HFFc6 (cell line): ENCODE measurements at places on chromosomes 7 and 10. TPM values are rescaled to one million over a fixed set of nuclear protein-coding genes. Genes with fewer than 3 reads are reported as not detected.
A peak's percentile ranks its signal among the peaks of the same experiment; 100 is the strongest.

The ASZ1 gene
- total RNA-seq, result not detected in 3 replicates

The NYAP1 gene
- total RNA-seq, result 0.43 to 0.96 TPM (median 0.70 TPM) in 3 replicates

The TYW1B gene
- total RNA-seq, result 3.0 and 4.2 TPM in 2 replicates

The COA1 gene
- total RNA-seq, result 53.0 and 54.7 TPM in 2 replicates

The PSMG3 gene
- total RNA-seq, result 26.7 to 29.4 TPM (median 29.3 TPM) in 3 replicates

The CALHM2 gene
- total RNA-seq, result 40.3 to 43.6 TPM (median 42.0 TPM) in 3 replicates

The CTAGE8 gene
- total RNA-seq, result not detected in 3 replicates

The STEAP4 gene
- not detected in 3 replicates for total RNA-seq

The FAM25C gene
- total RNA-seq, result not detected in 3 replicates

The AOAH gene
- not detected in 2 replicates for total RNA-seq

GRCh38 chr10:92751534-92751811 is 61.7 kb downstream of the HHEX start:
- H3K36me3 ChIP-seq, result no peaks in the 10 kb centered on the region
- H3K4me3 ChIP-seq, result no peak overlapping the region; the same call in 1 of the 2 replicates
- H3K27me3 ChIP-seq, result no peaks in the 10 kb centered on the region

DNA sequence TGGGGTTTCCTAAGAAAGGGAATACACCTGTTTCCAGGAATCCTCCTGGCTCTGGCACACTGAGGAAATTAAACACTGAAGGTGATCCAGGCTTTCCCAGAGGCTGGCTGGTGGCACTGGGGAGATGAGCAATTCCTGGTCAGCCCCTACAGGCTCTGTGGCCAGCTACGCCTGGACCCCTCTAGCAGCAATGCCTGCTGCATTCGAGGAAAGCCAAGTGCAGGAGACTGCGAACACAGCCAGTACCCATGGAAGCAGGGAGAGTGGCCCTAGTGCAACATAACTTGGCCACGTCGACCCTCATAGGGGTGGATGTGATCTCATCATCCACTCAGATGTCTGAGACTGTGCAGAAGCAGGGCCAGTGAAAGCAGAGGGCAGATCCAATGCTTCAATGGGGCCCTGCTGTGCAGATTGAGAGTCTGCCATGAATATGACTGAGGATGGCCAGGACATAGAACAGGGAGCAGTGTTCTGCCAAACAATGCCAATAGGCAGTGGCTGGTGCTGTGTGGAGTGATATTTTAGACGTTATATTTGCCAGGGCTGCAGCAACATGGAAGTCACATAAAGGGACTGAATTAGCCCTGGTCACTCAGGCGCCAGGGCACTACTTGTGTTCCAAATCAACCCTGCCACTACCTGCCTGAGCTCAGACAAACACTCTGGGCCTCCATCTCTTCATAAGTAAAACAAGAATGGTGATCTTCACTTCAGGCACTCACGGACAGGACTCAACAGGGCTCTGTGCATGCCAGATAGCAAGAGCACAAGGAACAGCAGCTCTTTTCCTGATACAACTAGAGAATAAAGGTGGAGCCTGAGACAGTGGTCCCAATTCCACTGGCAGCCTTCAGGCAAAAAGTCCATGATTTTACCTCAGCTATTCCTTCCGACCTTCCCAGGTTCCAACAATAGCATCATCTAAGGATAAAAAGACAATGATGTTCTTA is 2.4 kb downstream of the ZNF488 start:
- H3K27me3 ChIP-seq, result peaks cover 45% of the 10 kb centered on the region
- H3K27ac ChIP-seq, result no peak overlapping the region
- no peaks in the 10 kb centered on the region for H3K36me3 ChIP-seq
- no peak overlapping the region for H3K4me3 ChIP-seq

DNA sequence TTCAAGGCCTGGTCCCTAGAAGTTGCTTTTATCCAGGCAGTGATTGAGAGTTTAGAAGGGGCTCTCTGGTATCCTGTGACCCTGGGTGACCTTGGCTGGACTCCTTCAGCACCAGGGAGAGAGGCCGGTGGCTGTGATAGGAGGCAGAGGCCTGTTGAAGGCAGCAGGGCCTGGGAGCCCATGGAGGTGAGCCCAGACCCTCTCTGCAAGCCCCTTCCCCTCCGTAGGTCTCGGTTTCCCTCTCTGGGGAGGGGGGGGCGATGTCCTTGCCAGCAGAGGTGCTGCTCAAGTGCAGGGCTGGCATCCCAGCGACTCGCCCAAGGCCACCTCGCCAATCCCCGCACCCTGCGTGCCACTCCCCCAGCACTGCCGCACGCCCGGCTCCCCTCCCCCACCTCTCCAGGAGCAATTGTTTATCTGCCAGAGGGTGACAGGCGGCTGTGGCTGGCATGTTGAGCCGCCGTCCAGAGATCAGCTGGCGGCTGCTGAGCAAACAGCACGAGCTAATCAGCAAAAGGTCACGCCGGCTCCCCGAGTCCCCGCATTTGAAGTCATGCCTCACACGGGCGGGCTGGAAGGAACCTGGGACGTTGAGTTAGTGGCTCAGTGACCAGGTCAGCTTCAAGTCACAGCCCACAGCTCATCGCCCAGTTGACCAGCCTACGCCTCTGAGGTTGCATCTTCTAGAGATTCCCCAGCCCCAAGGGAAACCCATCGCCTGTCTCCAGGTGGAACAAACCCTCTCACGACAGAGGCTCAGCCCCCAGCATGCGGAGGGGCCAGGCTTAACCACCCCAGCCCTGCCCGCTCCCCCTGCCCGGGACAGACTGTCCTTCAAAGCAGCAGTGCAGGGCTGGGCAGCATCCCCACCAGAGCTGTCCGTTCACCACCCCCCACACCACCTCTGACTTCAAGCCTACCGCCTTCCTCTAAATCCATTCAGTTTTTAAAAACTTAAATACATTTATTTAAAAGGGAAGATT is 43.7 kb downstream of the ELFN1 start:
- no peak overlapping the region for H3K27ac ChIP-seq
- DNase-seq, result no peak
- H3K36me3 ChIP-seq, result peaks cover 8% of the 10 kb centered on the region; the same call in 1 of the 2 replicates
- H3K4me1 ChIP-seq, result peaks cover 8% of the 10 kb centered on the region; the same call in 1 of the 2 replicates
- peaks cover 2% of the 10 kb centered on the region; the same call in 1 of the 2 replicates for H3K27me3 ChIP-seq

DNA sequence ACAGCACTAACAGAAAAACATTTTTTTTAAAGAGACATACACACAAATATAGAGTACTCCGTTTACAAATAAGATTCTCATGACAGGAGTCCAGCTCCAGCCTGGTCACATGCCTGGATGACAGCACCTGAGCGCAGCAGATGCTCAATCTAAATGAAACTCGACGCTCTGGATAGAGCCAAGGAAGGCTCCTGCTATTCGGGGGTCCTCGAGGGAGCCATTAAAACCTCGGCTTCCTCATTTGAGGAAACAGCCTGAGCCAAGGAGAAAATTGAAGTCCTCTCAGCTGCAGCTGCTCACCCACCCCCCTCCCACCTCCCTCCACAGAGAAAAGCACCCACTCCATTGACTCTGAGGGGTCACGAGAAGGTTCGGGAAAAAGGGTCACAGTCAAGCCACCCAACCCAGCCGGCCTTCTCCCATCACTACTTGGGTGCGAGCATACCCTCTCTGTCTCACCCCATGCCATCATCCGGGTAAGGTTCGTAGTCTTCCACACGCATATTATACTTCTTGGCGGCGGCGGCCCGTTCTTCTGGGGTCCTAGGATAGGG is 673 bp downstream of the NDUFB8 start:
- no peak for DNase-seq
- H3K36me3 ChIP-seq, result peaks cover 13% of the 10 kb centered on the region; the same call in 1 of the 2 replicates
- H3K4me1 ChIP-seq, result peaks cover 16% of the 10 kb centered on the region
- H3K27ac ChIP-seq, result peak overlapping the region; percentile 94

DNA sequence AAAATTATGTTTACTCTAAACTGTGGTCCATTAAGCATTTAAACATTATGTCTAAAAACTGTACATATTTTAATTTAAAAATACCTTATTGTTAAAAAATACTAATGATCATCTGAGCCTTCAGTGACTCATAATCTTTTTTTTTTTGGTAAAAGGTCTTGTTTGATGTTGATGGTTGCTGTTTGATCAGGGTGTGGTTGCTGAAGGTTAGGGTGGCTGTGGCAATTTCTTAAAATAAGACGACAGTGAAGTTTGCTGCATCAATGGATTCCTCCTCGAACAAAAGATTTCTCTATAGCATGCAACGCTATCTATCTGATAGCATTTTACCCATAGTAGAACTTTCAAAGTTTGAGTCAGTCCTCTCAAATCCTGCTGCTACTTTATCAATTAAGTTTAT is 180.0 kb upstream of the AHR start:
- no peak for DNase-seq
- peaks cover 2% of the 10 kb centered on the region; the same call in 1 of the 2 replicates for H3K27me3 ChIP-seq
- no peak overlapping the region for H3K4me3 ChIP-seq
- no peaks in the 10 kb centered on the region for H3K36me3 ChIP-seq
- no peak overlapping the region for H3K27ac ChIP-seq

DNA sequence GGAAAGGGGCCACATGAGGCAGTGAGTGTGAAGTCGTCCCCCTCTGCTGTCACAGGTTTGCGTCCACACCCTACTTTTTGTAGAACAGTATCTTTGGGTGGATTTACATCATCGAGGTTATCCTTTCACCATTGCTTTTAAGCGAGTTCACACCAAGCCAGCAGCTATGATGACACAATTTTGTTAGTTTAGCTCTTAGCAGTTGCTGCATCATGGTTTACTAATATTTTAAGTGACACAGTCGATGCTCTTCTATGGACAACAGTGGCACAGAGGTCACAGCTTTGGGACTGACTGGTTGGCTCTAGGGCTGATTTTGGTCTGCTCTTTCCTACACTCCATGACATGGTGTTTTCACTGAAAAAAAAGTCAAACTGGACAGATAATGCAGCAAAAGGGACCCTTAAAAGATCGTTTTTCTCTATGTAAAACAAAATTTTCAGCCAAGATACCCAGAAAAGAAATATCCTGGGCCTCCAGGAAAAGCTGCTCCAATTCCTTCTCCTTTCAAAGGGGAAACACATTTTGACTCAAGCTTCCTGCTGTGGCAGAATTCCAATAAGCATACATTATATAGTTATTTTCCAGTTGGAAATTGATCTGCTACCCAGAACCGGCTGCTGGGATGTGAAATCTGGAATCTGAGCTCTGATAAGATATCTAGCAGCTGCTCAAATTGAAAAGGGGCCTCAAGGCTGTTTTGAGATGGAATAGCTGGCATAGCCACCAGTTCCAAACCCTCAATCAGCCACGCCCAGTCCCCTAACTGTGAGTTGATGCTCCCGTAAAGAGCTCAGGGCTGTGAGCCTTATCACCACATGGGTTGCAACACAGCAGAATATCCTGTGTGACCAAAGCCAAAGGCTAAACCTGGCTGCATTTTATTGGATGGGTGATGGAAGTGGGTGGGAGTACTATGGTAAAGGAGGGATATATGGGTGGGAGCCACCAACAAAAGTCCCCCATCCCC is 114.2 kb downstream of the SMURF1 start:
- H3K27ac ChIP-seq, result peak overlapping the region; percentile 53; the same call in 1 of the 2 replicates
- H3K27me3 ChIP-seq, result peaks cover 5% of the 10 kb centered on the region
- H3K4me1 ChIP-seq, result peaks cover 9% of the 10 kb centered on the region
- no peak overlapping the region for H3K4me3 ChIP-seq
- H3K36me3 ChIP-seq, result peaks cover 33% of the 10 kb centered on the region
